Aorta (tissue), 5 donors: ENCODE measurements at places on chromosomes 2 and 18. TPM values are rescaled to one million over a fixed set of nuclear protein-coding genes. Genes with fewer than 3 reads are reported as not detected.

The TWIST2 gene
- 16.4 TPM for total RNA-seq

The LOXHD1 gene
- total RNA-seq = 1.0 TPM

The OSR1 gene
- total RNA-seq = 48.6 TPM

The SCN9A gene
- 2.9 TPM for total RNA-seq

The ERMN gene
- 0.51 TPM for total RNA-seq

The CNNM3 gene
- 11.1 TPM for total RNA-seq

The AP1S3 gene
- total RNA-seq = 2.0 TPM

The ZNF532 gene
- 194 TPM for total RNA-seq

The VWA3B gene
- total RNA-seq = 0.36 TPM

The MRO gene
- 3.2 TPM for total RNA-seq
